Activated CD4-positive, alpha-beta memory T cell treated with anti-CD3 and anti-CD28 coated beads for 36 hours (primary cell): ENCODE measurements at places on chromosomes 1 and 21.
A peak's percentile ranks its signal among the peaks of the same experiment; 100 is the strongest.

- no peak for DNase-seq
These were observed 103.6 kb upstream of the IVNS1ABP start for GRCh38 chr1:185420588-185421081.

GRCh38 chr1:199522338-199522737 lies 505.2 kb upstream of the NR5A2 start:
- DNase-seq, result no peak

DNA sequence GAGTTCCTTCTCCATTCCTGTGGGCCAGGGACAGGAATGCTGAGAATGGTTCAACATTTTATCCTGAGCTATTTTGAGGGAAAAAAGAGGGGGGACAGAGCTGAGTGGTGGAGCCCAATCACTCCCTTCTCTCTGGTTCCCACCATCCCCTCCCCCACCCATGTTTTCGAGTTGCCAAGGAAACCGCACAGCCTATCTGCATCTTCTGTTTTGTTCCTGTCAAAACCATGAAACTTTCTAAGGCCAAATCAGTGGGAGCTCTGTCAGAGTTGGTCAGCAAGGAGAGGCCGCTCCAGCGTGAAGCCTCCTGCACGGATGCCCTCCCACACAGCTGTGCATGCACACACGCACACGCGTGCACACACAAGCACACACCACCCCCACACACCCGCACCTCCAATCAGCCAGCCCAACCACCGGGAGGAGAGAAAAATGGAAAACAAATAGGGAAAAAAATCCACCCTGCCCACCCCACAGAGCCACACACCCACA lies 54.5 kb upstream of the ATP2B4 start:
- DNase-seq, result no peak

DNA sequence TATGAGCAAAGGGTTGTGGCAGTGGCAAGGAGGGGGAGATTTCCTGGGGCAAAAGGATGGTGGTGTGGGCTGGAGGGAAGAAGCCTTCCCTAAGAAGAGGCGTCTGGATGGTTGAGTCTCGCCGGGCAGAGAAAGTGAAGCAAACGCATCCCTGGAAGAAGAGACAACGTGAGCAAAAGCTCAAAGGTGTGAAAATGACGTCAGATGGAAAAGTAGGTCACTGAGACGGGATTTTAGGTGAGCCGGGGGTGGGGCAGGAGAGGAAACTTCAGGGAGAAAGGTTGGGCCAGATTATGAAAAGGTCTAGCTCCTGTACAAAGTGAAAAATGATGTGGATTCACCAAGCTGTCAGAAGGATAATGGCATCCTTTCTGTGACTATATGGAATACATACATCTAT lies 95.3 kb upstream of the KCNE2 start:
- DNase-seq, result no peak

- DNase-seq, result no peak
These were observed 190.7 kb upstream of the RUNX1 start for GRCh38 chr21:35239811-35240219.

DNA sequence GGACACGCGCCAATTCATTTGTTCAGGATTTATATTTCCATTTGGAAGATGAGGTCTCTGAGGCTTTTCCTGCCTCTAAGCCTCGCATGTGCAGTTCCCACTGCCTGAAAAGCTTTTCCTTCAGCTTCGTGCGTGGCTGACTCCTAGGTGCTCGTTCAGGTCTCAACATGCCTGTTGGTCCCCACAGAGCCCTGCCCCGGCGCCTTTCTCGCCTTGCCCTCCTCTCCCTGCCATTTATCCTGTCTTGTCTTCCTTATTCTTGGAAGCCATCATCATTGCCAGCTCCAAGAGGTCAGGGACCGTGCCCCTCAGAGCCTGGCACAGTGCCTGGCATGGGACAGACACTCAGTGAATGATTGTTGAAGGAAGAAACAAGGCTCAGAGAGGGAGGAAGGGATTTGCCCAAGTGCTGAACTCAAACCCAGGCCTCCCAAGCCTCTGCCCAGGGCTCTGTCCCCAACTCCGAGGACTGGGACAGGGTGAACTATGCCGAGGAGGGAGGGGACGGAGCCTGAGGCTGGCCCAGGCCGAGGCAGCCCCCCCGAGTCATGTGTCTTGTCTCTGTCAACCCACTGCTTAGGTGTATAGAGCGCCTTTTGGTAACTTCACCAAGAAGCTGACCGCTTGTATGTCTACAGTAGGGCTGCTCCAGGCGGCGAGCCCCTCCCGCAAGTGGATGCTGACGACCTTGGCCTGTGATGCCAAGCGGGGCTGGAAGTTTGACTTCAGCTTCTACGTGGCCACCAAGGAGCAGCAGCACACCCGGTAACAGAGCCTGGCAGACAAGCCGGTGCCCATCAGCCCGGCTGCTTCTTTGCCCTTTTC lies 47.3 kb downstream of the DISP3 start:
- DNase-seq, result peak; percentile 4

DNA sequence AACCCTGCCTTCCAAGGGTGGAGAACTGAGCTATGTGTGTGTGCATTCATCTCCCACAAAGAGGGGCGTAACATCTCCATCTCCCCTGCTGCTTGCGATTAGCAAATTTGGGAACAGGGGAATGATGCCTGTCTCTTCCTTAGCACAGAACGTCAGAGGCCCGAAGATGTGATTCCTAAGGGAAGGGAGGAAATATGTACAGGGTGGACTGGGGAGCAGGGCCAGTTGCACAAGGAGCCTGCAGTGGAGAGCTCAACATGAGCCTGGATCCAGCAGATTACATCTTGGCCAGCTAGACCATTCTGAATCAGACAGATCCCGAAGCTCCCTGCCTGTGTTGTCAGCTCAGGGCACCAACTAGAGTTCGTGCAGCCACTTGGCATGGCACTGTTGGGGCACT lies 118.1 kb downstream of the NGF start:
- no peak for DNase-seq

- no peak for DNase-seq
These were observed 31.6 kb downstream of the AGT start for GRCh38 chr1:230682274-230682673.

GRCh38 chr1:98027103-98027705 lies 106.4 kb upstream of the DPYD start:
- DNase-seq, result no peak

DNA sequence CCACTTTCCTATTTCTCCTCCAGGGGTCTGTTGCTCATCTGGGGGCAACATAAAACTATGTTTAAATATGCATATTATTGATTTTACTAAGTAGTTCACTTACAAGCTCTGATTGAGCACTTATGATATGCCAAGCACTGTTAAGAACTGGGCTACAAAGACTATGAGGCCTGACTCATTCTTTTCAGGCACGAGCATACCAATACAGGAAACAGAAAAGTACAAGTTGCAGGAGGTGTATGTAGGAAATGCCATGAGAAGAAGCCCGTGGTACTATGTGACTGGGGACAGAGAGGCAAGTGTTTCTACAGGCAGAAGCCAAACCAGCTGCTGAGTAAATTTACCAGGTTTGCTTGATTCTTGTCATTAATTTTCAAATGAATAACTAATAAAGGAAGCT lies 120.4 kb upstream of the PTGFR start:
- no peak for DNase-seq

- peak; percentile 51 for DNase-seq
These were observed 164.7 kb downstream of the GALNT2 start for GRCh38 chr1:230231774-230232145.
